ENCODE measurements at places on chromosomes 7 and 10.

- DNase-seq: no peak
Observed at GRCh38 chr10:23197416-23197861, 5.3 kb downstream of the PTF1A start.

GRCh38 chr10:132663666-132664365 lies 122.1 kb downstream of the NKX6-2 start:
- DNase-seq: no peak

DNA sequence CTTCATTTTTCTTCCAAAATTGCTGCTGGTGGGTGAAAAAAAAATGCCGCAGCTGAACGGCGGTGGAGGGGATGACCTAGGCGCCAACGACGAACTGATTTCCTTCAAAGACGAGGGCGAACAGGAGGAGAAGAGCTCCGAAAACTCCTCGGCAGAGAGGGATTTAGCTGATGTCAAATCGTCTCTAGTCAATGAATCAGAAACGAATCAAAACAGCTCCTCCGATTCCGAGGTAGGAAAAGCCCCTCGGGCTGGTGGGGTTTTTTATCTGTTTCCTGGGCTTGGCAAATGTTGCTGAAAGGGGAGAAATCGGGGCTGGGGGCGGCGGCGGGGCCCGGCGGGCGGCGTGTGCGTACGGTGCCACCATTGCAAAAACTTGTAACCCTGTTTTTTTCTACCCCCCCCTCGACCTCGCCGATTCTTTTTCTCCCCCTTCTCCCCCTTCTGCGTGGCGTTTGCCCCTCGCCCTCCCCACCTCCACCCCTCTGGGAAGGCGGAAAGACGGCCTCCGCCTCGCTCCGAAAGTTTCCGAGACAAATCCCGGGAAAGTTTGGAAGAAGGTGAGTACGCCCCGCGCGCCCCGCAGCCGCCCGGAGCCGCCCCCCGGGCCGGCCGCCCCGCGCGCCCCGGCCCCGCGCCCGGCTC lies 789 bp downstream of the TCF7L2 start:
- DNase-seq: no peak

- no peak for DNase-seq
Observed at GRCh38 chr7:100342765-100343164, 15.2 kb upstream of the PILRB start.

GRCh38 chr10:82581940-82582339 lies 706.9 kb downstream of the NRG3 start:
- no peak for DNase-seq

GRCh38 chr10:80466724-80467326 lies 12.7 kb downstream of the TSPAN14 start:
- no peak for DNase-seq

DNA sequence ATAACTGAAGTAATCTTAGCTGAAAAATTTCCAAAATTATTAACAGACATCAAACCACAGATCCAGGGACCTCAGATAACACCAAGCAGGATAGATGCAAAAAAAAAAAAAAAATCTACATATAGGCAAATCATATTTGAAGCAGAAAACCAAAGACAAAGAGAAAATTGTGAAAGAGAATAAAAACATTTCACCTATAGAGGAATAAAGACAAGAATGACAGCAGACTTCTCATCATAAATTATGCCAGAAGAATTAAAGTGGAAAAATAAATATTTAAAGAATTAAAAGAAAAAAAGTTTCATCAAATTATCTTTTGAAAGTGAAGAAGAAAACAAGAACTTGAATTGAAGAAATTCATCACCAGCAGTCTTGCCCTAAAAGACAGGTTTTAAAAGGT lies 467.5 kb downstream of the GPAM start:
- no peak for DNase-seq

DNA sequence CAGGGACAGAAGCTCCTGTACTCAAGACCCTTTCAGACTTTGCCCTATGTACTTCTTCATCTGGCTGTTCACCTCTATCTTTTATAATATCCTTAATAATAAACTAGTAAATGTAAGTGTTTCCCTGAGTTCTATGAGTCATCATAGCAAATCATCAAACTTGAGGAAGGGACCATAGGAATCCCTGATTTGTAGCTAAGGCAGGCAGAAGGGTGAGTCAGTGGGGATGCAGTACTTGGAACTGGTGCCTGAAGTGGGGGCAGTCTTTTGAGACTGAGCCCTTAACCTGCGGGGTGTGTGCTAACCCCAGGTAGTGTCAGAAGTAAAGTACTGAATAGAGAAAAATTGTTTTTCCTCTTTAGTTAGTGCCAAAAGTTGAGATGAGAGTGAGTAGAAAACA lies 6.2 kb upstream of the TMEM243 start:
- DNase-seq: no peak

DNA sequence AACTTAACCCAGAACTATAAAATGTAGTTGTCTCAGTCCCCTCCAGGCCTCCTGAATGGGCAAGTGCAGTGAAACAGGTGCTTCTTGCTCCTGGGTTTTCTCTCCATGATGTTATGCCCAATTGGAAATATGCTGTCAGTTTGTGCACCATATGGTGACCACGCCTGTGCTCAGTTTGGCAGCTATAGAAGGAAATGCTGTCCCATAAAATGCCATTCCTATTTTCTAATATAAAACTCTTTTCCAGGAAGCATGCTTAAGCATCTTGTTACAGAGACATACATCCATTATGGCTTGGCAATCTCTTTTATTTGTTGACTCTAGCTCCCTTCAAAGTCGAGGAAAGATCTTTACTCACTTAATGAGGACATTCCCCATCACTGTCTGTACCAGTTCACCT lies 45.2 kb downstream of the FGFBP3 start:
- no peak for DNase-seq

GRCh38 chr10:105070952-105071351 lies 429.9 kb downstream of the SORCS3 start:
- no peak for DNase-seq

GRCh38 chr10:115094416-115095140 lies 1.4 kb downstream of the ATRNL1 start:
- no peak for DNase-seq

GRCh38 chr7:107891636-107892366 lies 818 bp downstream of the DLD start:
- no peak for DNase-seq

GRCh38 chr7:116736927-116737715 lies 65.1 kb downstream of the MET start:
- DNase-seq: no peak

GRCh38 chr10:95748349-95748748 lies 7.6 kb upstream of the ENTPD1 start:
- no peak for DNase-seq

DNA sequence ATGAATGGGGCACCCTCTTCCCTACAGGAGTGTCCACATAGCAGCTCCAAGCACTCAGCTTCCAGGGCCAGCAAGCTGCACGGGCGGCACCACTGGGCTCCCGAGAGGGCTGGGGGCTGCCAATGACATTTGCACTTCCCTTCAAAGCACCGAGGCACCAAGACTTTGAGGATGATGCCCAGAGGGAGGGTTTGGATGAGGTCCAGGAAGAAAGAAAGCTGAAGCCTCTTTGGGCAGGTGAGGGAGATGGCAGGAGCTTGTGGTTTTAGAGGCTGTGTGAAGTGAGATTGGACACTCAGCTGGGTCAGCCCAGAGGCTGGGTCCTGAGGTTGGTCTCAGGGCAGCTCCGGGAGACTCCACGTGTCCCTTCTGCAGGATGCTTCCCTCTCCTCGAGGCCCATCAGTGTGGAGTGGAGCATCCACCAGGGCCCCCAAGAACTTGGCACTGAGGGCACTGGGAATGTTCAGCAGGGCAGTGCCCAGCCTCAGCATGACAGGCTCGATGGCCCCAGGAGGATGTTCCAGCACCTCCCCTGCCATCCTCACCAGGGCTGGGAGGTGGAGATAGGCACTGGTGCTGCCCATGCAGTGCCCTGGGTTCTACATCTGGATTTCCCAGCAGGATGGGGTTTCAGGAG lies 54.9 kb upstream of the IGFBP3 start:
- DNase-seq: no peak

- no peak for DNase-seq
Observed at GRCh38 chr10:5949009-5949759, 28.2 kb downstream of the IL15RA start.

- DNase-seq: no peak
Observed at GRCh38 chr7:150988230-150989226, 2.3 kb upstream of the NOS3 start.

- no peak for DNase-seq
Observed at GRCh38 chr7:121447243-121447910, 51.3 kb upstream of the FAM3C start.

DNA sequence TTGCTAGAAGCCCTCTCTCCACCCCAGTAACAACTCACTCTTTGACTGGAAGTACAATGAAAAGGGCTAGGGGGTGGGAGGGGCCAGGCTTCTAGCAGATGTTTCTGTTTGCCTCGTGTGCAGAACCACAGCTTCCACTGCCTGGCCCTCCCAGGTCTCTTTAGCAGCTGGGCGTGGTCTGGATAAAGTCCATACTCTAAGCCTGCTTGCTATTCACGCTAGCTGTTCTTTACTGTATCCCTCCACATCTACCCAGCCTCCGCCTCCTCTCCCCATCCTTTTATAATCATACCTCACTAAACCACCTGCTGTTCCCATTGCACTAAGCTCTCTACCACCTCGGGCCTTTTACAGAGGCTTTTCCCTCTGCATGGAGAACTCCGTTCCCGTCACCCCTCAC lies 288.8 kb downstream of the CAMK1D start:
- no peak for DNase-seq

GRCh38 chr7:130683026-130683425 lies 3.3 kb downstream of the TSGA13 start:
- no peak for DNase-seq

DNA sequence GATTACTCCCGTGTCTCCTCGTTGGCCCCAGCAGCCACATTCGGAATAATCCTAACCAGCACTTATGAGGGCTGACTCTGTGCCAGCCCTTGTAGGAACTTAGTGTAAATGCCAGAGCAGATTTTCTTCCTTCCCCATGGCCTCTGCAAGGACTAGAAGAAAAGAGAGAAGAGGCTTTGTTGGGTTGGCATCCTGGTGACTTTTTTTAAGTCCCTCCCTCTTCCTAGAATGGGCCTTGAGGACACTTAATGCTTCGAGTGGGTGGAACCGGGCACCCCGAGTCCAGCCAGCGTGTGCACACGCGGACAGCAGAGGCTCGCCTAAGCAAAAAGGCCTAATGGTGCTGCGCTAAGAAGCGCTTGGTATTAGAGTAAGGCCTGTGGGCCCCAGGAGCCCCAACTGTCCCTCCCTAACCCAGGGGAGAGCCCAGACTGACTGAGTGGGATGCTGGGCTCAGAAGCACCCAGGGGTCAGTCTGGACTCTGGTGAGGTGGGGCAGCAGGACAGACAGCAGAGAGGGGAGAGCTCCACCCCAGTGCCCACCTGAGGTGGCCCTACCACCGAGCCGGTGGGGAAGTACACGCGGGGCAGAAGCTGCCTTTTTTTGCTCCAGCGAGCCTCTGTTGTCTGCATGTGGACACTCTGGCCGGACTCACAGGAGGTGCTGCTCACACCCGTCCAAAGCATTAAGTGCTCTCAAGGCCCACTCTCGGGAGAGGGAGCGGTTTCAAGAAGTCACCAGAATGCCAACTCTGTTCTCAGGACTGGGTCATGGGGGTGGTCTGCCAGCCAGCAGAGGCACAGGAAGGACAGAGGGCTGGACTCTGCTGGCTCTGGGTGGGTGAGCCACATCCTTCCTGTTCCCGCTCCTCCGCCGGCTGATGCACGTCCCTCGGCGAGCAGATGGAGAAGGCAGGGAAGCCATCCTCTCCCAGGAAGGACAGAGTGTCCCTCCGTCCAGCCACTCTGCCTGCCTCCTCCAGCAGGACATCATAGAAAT lies 12.5 kb downstream of the ITPRIP start:
- no peak for DNase-seq

GRCh38 chr7:134714470-134715205 lies 64.8 kb upstream of the CALD1 start:
- DNase-seq: no peak

DNA sequence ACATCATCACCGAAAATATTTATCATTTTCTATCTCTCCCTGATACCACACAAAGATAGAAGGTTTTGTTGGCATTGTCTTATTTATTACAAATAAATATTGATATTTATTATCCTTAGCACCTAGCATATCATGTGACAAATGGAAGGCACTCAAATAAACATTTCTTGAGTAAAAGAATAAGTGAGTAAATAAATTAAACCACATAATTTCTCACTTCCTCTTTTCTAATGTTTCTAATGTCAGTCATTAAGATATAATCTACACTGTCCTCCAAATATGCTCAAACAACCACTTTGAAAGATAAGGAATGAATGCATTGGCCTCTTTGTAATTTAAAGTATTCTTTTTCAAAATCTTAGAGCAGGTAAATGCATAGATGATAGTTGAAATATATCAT lies 1027.8 kb upstream of the LRRTM3 start:
- DNase-seq: no peak

- DNase-seq: no peak
Observed at GRCh38 chr7:54188843-54189242, 353.3 kb upstream of the VSTM2A start.

GRCh38 chr10:96663797-96664196 lies 56.5 kb downstream of the PIK3AP1 start:
- DNase-seq: no peak

GRCh38 chr10:57008189-57008588 lies 647.1 kb upstream of the ZWINT start:
- no peak for DNase-seq

DNA sequence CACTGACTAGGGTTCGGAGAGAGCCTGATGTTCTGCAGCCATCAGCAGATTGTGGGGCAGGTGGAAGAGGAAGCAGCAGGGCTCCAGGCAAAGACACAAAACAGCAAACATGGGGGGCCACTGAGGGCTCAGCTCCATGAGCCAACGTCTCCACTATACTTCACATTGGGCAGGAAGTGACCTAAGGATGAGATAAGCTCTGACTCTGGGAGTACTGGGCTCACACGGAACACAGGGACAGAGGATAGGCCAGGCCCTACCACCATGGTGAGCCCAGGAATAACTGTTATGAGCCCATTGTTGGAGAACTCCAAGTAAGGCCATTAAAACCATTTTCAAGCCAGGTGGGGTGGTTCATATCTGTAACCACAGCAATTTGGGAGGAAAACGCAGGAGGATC lies 14.9 kb upstream of the MRPS24 start:
- no peak for DNase-seq

GRCh38 chr7:102891693-102892261 lies 21.0 kb upstream of the LRRC17 start:
- DNase-seq: no peak

DNA sequence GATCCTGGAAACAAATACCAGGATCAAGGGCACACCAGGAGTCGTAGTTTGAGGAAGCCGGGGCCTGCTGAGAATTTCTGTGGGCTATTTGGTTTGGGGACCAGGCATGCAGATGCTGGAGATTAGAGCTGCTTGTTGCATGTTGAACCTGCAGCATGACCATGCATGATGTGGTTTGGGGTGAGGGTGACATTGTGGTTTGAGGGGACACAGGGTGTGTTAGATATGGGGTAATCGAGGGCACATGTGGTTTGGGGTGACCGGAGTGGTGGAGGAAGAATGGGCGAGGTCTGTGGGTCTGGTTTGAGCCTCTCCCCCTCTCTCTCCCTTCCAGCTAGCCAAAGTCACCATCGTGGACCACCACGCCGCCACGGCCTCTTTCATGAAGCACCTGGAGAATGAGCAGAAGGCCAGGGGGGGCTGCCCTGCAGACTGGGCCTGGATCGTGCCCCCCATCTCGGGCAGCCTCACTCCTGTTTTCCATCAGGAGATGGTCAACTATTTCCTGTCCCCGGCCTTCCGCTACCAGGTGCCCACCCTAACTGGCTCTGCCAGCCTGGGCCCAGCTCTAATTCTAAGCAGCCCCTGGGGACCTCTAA lies 10.2 kb downstream of the NOS3 start:
- no peak for DNase-seq

- no peak for DNase-seq
Observed at GRCh38 chr10:133124357-133125211, 35.4 kb upstream of the KNDC1 start.
